Body of pancreas (tissue), 4 donors: ENCODE measurements at places on chromosomes 11 and 22. TPM values are rescaled to one million over a fixed set of nuclear protein-coding genes. Genes with fewer than 3 reads are reported as not detected.

P2RY2 gene
- 2.1 TPM for total RNA-seq

IL10RA gene
- total RNA-seq = 7.3 TPM

SLC37A4 gene
- total RNA-seq = 64.6 TPM

DNA sequence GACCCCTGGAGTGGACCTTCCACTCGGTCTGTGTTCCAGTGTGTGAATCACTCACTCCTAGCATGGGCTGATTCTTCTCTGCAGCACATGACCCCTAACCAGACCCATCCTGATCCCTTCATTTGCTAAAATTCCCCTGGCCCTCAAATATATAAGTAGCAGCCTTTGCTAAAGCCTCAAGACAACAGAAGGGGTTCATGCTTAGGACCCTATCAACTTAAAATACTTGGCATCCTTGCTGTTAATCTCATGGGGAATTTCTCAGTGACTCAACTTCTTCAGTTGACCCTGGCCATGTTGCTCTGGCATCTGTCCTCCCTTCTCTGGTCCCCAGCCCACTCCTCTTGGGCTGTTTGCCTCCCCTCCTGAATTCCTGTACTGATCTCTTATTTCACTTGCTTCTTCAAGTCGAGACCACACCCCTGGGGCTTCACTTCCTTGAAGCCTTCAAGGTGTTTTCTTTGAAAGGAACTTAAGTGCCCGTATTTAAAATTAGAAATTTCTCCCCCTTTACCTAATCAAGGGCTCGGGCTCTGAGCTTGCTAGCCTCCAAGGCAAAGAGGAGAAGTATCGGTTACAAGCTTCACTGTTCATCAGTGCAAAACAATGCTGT is 23.6 kb downstream of the NNMT start:
- H3K36me3 ChIP-seq = no peaks in the 10 kb centered on the region
- no peak overlapping the region for H3K4me3 ChIP-seq
- no peaks in the 10 kb centered on the region for H3K27me3 ChIP-seq
- peaks cover 19% of the 10 kb centered on the region for H3K4me1 ChIP-seq

GRCh38 chr22:41491374-41492100 is 22.6 kb downstream of the ACO2 start:
- peaks cover 37% of the 10 kb centered on the region for H3K4me1 ChIP-seq
- no peak overlapping the region for H3K27ac ChIP-seq
- DNase-seq = no peak
- H3K27me3 ChIP-seq = no peaks in the 10 kb centered on the region
- no peak overlapping the region for H3K4me3 ChIP-seq
- no peaks in the 10 kb centered on the region for H3K36me3 ChIP-seq
